ENCODE measurements at places on chromosomes 11 and 22. TPM values are rescaled to one million over a fixed set of nuclear protein-coding genes. Genes with fewer than 3 reads are reported as not detected.

Gene OMP
- not detected for polyA plus RNA-seq

Gene GDPD4
- not detected for polyA plus RNA-seq

Gene SPTBN2
- not detected for polyA plus RNA-seq

Gene DNAJB7
- polyA plus RNA-seq, result 0.16 TPM

Gene FAM83F
- polyA plus RNA-seq, result not detected

Gene BEST1
- polyA plus RNA-seq, result 0.66 TPM

Gene SLC35E4
- 0.94 TPM for polyA plus RNA-seq

Gene TRIM68
- 12.1 TPM for polyA plus RNA-seq

Gene SLC35F2
- 4.1 TPM for polyA plus RNA-seq

Gene CYP2R1
- polyA plus RNA-seq, result 16.3 TPM

Gene APOBEC3H
- polyA plus RNA-seq, result 3.2 TPM

Gene NNMT
- polyA plus RNA-seq, result not detected

Gene FBXO7
- 149 TPM for polyA plus RNA-seq

Gene SERHL2
- not detected for polyA plus RNA-seq

Gene GRIA4
- polyA plus RNA-seq, result not detected

Gene SLC37A4
- polyA plus RNA-seq, result 9.7 TPM

Gene VSIG10L2
- not detected for polyA plus RNA-seq

Gene C11orf86
- polyA plus RNA-seq, result not detected

Gene POLA2
- polyA plus RNA-seq, result 9.7 TPM

Gene OR8G1
- polyA plus RNA-seq, result not detected

Gene INPP5J
- polyA plus RNA-seq, result not detected

Gene MEI1
- polyA plus RNA-seq, result 98.3 TPM

Gene TBC1D22A
- 23.0 TPM for polyA plus RNA-seq

Gene CDC45
- polyA plus RNA-seq, result 2.7 TPM

Data from naive thymus-derived CD8-positive, alpha-beta T cell (primary cell).